ENCODE measurements at places on chromosomes 13 and 19.

DNA sequence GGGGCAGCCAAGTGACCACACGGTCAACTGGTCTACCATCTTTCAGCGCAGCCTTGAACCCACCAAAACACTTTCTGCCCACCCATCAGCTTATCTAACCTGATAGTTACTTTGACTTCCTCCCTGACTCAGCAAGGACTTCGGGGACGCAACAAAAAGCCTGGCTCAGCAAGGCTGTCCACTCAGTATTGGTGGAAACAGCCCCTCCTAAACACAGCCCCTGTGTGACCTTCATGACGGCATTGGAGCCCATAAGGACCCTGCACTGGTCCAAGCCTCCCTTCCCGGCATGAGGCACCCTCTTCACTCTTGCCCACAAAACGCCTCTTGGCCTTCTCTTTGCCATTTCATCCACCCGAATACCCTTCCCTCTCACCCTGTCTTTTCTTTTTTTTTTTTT lies 39.1 kb downstream of the INSR start:
- H3K4me3 ChIP-seq = no peak overlapping the region
- no peak for DNase-seq
- H3K27ac ChIP-seq = no peak overlapping the region
- H3K27me3 ChIP-seq = no peaks in the 10 kb centered on the region
- no peaks in the 10 kb centered on the region for H3K36me3 ChIP-seq

DNA sequence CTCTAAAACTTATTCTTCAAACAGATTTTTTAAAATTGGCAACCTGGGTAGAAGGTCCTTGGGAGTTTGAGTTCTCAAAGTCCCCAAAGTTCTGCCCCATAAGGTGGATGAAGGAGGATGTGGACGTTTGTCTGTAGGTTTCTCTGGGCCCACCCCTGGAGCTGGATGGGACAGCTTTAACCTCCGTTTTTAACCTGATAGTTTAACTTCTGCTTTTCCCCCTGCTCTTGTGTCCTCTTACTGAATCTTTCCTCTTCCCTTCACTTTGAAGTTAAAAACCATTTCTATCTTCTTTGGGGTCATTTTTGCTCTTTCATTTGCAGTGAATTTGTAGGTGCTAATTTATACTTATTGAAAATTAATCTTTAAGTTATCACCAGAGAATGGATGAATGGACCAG lies 79.1 kb downstream of the ESD start:
- no peak overlapping the region for H3K27ac ChIP-seq
- no peak overlapping the region for H3K4me3 ChIP-seq
- no peak for DNase-seq
- peaks cover 5% of the 10 kb centered on the region for H3K4me1 ChIP-seq
- no peaks in the 10 kb centered on the region for H3K27me3 ChIP-seq

DNA sequence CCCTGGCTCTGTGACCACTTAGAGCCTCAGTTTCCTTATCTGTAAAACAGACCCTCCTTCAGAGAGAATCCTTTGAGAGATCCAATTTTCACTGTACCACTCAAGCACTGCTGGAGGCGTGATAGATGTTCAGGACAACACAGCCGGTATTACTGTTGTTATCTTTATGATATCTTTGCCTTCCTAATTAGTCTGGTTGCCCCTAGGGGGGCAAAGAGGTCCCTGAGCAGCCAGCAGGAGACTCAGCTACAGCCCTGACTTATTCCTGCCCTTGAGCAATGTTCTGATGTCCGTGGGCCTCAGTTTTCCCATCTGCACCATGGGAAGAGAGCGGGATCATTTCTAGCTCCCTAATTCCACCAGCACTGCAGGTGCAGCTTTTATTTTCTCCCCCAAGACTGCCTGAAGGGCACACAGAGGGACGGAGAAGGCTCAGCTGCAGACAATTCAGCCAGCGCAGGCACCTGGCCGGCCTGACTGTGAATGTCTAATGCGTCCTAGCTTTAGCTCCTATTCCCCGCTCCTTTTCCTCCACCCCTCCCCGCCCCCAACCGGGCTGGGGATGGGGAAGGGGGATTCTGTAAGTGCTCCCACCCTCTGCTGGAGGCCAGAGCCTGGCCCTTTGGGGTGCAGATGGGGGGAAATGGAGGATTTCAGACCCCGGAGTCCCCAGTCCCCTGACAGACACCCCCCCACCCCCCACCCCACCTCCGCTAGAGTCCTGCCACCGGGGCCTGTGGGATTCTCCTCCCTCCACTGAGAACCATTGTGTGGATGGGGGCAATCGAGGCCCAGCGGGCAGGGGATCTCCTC lies 16.2 kb downstream of the TLE5 start:
- DNase-seq = no peak
- H3K4me3 ChIP-seq = no peak overlapping the region
- H3K27me3 ChIP-seq = no peaks in the 10 kb centered on the region
- H3K36me3 ChIP-seq = no peaks in the 10 kb centered on the region
- peak overlapping the region; percentile 85 for H3K27ac ChIP-seq

DNA sequence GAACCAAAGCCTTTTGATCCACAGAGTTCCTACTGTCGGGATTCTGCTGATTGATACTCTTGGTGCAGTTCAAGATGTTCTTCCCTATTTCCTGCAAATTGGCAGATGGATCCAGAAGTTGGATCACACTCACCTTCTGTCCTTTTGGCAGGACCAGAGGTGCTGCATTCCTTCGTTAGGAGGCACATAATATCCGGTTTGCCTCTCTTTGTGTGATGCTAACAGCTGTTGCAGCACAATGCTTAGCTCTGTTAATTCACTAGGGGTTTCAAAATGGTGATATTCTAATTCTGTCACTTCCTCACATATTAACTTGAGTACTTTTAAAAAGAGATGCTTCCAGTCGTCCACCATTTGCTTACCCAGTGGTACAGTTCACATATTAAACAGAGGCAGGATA lies 15.2 kb upstream of the CHST8 start:
- no peak for DNase-seq
- H3K4me3 ChIP-seq = no peak overlapping the region
- no peak overlapping the region for H3K27ac ChIP-seq
- no peaks in the 10 kb centered on the region for H3K36me3 ChIP-seq
- no peaks in the 10 kb centered on the region for H3K27me3 ChIP-seq

GRCh38 chr19:5536337-5536894 lies 31.3 kb downstream of the TINCR start:
- DNase-seq = no peak
- H3K36me3 ChIP-seq = no peaks in the 10 kb centered on the region

DNA sequence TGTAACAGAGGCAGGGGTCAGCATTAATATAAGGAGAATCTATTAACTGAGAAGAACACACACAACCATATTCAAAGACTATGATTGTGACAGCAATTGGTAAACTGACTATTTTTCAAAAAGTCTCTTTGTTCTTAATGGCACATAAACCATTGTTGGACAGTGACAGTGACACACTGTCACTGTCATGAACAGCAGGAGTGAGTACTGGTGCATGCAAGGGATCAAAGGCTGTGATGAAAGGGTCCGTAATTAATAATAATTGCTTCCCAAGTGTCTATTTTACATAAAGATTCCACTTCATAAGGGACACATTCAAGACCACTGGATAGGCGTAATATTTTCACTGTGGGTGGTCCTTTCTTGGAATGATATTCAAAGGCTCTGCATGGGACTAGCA lies 50.7 kb downstream of the LHFPL6 start:
- no peak overlapping the region for H3K27ac ChIP-seq
- DNase-seq = no peak
- no peak overlapping the region for H3K4me3 ChIP-seq
- H3K27me3 ChIP-seq = no peaks in the 10 kb centered on the region

GRCh38 chr13:40770609-40770933 lies 419 bp downstream of the MRPS31 start:
- H3K4me1 ChIP-seq = no peaks in the 10 kb centered on the region
- H3K27ac ChIP-seq = peak overlapping the region; percentile 91
- H3K36me3 ChIP-seq = no peaks in the 10 kb centered on the region
- no peak for DNase-seq
- H3K4me3 ChIP-seq = peak overlapping the region; percentile 71
- no peaks in the 10 kb centered on the region for H3K27me3 ChIP-seq

GRCh38 chr13:22200440-22200839 lies 529.6 kb downstream of the FGF9 start:
- H3K36me3 ChIP-seq = no peaks in the 10 kb centered on the region
- DNase-seq = no peak
- H3K4me3 ChIP-seq = no peak overlapping the region
- no peak overlapping the region for H3K27ac ChIP-seq
- no peaks in the 10 kb centered on the region for H3K27me3 ChIP-seq
- peaks cover 2% of the 10 kb centered on the region for H3K4me1 ChIP-seq

DNA sequence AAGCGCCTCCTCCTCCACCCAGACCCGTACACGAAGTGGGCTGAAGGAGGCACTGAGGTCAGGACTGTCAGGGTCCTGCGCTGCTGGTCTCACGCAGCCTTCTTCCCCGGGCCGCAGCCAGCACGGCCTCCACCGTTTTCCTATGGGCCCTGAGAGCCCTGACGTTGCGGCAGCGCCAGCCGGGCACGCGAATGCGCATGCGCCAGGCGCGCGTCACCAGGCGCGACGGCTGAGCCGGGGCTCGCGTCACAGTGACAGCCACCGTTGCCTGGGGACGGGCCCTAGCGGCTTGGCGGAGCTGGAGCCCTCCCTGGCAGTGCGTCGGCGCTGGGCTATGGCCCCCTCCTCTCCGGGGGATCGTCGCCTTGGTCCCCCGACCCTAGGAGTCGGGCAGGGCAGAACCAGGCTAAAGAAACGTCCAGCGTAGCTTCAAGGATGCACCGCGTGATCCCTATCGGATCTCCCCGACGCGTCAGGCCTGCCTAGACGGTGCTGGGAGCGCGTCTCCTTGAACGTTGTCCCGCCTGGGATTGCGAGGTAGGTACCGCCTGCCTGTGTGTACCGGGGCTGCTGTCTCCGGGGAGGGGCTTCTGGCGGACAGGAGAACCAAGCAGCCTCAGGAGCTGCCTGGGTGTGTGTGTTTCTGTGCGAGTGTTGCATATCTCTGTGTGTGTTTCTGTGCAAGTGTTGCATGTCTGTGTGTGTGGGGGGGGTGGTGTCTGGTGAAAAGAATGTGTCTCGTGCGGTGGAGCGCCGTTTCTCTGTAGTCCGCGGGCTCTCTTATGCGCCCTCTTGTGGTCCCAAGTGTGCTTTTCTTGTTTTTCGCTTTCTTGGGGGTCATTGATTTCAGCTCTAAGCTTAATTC lies 43.2 kb downstream of the ZNF571 start:
- no peaks in the 10 kb centered on the region for H3K27me3 ChIP-seq
- H3K4me3 ChIP-seq = peak overlapping the region; percentile 36
- DNase-seq = no peak
- H3K4me1 ChIP-seq = no peaks in the 10 kb centered on the region
- no peak overlapping the region for H3K27ac ChIP-seq

GRCh38 chr13:35349673-35350278 lies 126.7 kb downstream of the MAB21L1 start:
- H3K27ac ChIP-seq = no peak overlapping the region
- no peak for DNase-seq
- no peak overlapping the region for H3K4me3 ChIP-seq
- no peaks in the 10 kb centered on the region for H3K4me1 ChIP-seq
